Posterior vena cava (tissue), 2 donors: ENCODE measurements at places on chromosomes 16 and 17.
A peak's percentile ranks its signal among the peaks of the same experiment; 100 is the strongest.

GRCh38 chr16:74865922-74866598, 91.4 kb upstream of the FA2H start:
- no peak for DNase-seq

- no peak for DNase-seq
Observed at GRCh38 chr17:57174591-57174990, 81.7 kb upstream of the MSI2 start.

GRCh38 chr17:34671191-34671590, 91.8 kb downstream of the TMEM132E start:
- peak; percentile 29 for DNase-seq

DNA sequence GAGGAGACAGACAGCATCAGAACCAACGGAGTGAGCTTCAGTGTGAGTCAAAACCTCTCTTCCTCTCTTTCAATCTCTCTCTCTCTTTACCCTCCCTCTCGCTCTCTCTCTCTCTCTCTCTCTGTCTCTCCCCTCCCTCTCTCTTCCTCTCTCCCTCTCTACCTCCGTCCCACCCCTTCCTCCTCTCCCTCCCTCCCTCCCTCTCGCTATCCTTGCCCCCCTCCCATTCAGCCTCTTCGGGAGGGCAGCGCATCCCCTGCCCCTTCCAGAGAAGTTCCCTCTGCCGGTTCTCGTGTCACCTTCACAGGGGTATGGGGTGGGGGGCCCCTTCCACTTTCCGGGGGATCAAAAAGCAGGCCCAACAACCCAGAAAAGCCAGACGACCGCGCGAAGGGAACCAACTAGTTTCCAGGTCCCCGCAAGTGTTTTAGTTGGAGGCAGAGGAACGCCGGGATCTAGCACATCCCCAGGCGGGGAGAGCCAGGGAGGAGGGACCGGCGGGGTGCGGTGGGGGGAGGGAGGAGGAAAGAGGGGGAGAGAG, 28.9 kb upstream of the RBFOX1 start:
- no peak for DNase-seq

GRCh38 chr17:47176389-47176826, 12.7 kb downstream of the CDC27 start:
- no peak for DNase-seq

DNA sequence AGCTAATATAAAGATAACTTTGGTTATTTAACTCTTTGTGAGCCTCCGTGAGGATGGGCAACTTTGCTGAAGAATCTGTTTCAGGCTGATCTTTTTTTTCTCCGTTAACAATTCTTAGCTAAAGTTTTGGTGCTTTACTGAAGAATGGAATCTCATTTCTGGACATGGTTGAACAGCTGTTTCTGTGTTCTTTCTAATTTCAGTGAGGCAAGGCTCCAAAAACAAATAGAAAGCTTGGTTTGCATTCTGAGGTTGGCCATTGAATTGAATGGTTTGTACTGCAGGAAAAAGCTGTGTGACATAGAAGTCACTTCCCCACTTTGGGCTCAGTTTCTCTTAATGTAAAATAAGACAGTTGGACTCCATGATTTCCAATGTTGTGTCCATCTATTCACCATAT, 22.3 kb upstream of the HLF start:
- DNase-seq = no peak

DNA sequence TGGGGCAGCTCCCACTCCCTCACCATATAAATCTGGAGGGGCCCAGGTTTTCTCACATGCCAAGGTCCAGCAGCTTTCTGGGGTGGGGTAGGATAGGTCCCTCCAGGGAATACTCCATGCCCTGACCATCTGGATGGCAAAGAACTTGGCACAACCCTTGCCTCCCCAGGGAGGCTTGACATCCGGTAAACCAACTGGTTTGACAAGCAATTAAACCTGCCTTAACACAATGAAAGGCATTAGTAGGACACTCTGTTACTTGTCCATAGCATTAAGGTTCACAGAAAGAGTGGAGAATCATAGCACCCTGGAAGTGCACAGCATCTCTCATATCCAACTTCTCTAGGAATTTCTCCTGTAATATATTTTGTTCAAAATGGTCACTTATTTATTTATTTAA, 63.9 kb upstream of the MAF start:
- no peak for DNase-seq

DNA sequence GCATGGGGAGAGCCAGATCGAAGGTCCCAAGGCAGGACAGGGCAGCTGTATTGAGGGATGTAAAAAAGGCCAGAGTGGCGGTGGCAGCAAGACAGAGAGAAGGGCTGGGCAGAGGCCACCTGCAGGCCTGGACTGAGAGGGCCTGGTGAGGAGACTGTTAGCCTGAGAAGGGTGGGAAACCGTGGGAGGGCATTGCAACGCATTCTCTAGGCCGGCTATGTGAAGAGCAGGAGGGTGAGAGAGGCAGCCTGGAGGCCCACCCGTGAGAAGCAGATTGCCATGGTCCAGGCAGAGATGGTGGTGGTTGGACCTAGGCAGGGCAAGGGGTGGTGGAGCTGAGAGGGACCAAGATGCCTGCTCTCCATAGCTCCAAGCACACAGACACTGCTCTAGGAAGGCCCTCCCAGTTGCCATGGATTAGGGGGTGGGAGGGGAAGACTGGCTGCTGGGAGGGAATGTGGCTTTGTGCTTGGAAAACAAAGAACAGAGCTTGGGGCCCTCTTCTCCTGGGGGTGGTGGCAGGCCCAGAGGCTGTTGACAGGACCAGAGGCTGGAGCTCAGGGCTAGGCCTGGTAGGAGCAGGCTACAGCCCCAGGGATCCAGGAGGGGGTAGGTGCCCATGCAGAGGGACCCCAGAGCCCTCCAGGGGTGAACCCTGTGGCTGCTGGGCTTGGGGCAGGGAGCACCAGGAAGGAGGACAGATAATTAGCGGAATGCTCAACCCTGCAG, 12.4 kb upstream of the TCAP start:
- DNase-seq = no peak

GRCh38 chr17:41959336-41960095, 7.1 kb upstream of the CNP start:
- DNase-seq = no peak

DNA sequence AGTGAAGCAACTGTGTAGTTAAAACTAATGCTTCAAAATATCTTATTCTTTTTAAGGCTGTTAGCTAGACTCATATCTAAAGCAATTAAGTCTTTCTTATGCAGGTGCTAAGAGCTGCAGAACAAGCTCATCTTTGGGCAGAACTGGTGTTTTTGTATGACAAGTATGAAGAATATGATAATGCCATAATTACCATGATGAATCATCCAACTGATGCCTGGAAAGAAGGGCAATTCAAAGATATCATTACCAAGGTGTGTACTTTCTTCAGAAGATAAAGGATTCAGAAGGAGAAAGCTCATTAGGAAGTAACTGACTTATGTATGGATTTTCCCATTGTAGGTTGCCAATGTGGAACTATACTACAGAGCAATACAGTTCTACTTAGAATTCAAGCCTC, 23.9 kb downstream of the PTRH2 start:
- no peak for DNase-seq
